ENCODE measurements at places on chromosomes 7 and 10. TPM values are rescaled to one million over a fixed set of nuclear protein-coding genes. Genes with fewer than 3 reads are reported as not detected.

Gene TFEC
- not detected for total RNA-seq

Gene RADIL
- total RNA-seq, result 27.0 TPM

Gene WDFY4
- not detected for total RNA-seq

Gene MAP3K8
- 39.9 TPM for total RNA-seq

Gene GPR15LG
- not detected for total RNA-seq

Gene CDH23
- 2.1 TPM for total RNA-seq

Gene FAM241B
- total RNA-seq, result 27.1 TPM

Gene SPDYE11
- total RNA-seq, result not detected

Gene SORCS1
- total RNA-seq, result 83.3 TPM

Gene INTS1
- total RNA-seq, result 178 TPM

Gene SH2D4B
- total RNA-seq, result 0.13 TPM

Gene LLCFC1
- total RNA-seq, result not detected

Gene GTF2I
- 519 TPM for total RNA-seq

Gene SYT15
- total RNA-seq, result 0.63 TPM

Gene PRXL2A
- total RNA-seq, result 114 TPM

Gene CRHR2
- not detected for total RNA-seq

Gene AKR1C8
- total RNA-seq, result not detected

Gene ST8SIA6
- 1.1 TPM for total RNA-seq

Gene MET
- 2.5 TPM for total RNA-seq

Gene KIAA1549
- 14.6 TPM for total RNA-seq

Gene KEL
- 86.0 TPM for total RNA-seq

Gene PRKCQ
- total RNA-seq, result 22.3 TPM

Gene GSTK1
- 61.1 TPM for total RNA-seq

Gene FGFBP3
- 5.2 TPM for total RNA-seq

Gene DNA2
- 36.5 TPM for total RNA-seq

Gene TSPAN12
- 50.3 TPM for total RNA-seq

Gene ACSM6
- total RNA-seq, result not detected

Gene STEAP1
- 3.8 TPM for total RNA-seq

All from endodermal cell (in vitro differentiated cells).